Activated B cell treated with CpG ODN at 0.5 μM for 24 hours (primary cell): ENCODE measurements at places on chromosomes 3 and 15. TPM values are rescaled to one million over a fixed set of nuclear protein-coding genes. Genes with fewer than 3 reads are reported as not detected.
A peak's percentile ranks its signal among the peaks of the same experiment; 100 is the strongest.

GRCh38 chr3:152709659-152710058, 125.3 kb upstream of the P2RY1 start:
- H3K36me3 ChIP-seq: no peaks in the 10 kb centered on the region
- no peak overlapping the region for H3K27ac ChIP-seq
- H3K4me1 ChIP-seq: no peaks in the 10 kb centered on the region
- no peak overlapping the region for H3K4me3 ChIP-seq
- H3K27me3 ChIP-seq: peaks cover 5% of the 10 kb centered on the region

- H3K27ac ChIP-seq: no peak overlapping the region
- peaks cover 23% of the 10 kb centered on the region for H3K27me3 ChIP-seq
- H3K36me3 ChIP-seq: no peaks in the 10 kb centered on the region
- H3K4me3 ChIP-seq: no peak overlapping the region
These were observed 254.3 kb downstream of the SHQ1 start for GRCh38 chr3:72593881-72594397.

Gene MYO5C
- total RNA-seq: 2.4 and 3.3 TPM in 2 replicates

- H3K4me3 ChIP-seq: no peak overlapping the region
- no peak for DNase-seq
- no peaks in the 10 kb centered on the region for H3K36me3 ChIP-seq
- no peaks in the 10 kb centered on the region for H3K4me1 ChIP-seq
- peaks cover 5% of the 10 kb centered on the region for H3K27me3 ChIP-seq
These were observed 65.2 kb downstream of the LSM3 start for GRCh38 chr3:14243782-14244181.

GRCh38 chr3:46860017-46860809, 3.0 kb downstream of the MYL3 start:
- no peaks in the 10 kb centered on the region for H3K4me1 ChIP-seq
- no peaks in the 10 kb centered on the region for H3K36me3 ChIP-seq
- H3K4me3 ChIP-seq: no peak overlapping the region
- peaks cover 15% of the 10 kb centered on the region for H3K27me3 ChIP-seq

- no peaks in the 10 kb centered on the region for H3K4me1 ChIP-seq
- H3K27me3 ChIP-seq: peaks cover 10% of the 10 kb centered on the region
- no peaks in the 10 kb centered on the region for H3K36me3 ChIP-seq
- DNase-seq: peak; percentile 29
- H3K4me3 ChIP-seq: no peak overlapping the region
These were observed 43.1 kb upstream of the TOPAZ1 start for GRCh38 chr3:44198284-44199269.

Gene ATP13A4
- 3.4 TPM in 2 replicates for total RNA-seq

Gene FBXW12
- total RNA-seq: not detected in 2 replicates

Gene ZIC1
- not detected in 2 replicates for total RNA-seq

Gene RCN2
- total RNA-seq: 23.8 and 25.0 TPM in 2 replicates

Gene FAM81A
- total RNA-seq: 4.8 and 6.2 TPM in 2 replicates

Gene TGFBR2
- 99.1 and 104 TPM in 2 replicates for total RNA-seq

DNA sequence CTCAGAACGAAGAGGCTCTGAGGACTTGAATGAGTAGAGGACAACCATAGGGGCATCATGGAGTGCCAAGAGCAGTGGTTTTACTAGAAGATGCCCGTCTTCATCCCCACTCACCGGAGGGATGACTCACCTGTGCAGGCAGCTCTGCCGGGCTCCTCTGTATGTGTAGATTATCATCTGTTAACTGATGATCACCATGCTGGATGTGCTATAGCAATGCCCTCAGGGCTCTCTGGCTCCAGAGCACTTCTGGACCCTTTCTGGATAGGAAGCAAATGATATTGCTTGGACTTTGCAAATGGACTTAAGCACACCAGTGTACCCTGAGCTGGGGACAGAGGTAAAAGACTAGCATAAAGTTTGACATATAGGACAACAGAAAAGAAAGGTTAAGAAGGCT, 10.2 kb upstream of the TGFBR2 start:
- peaks cover 36% of the 10 kb centered on the region for H3K4me1 ChIP-seq
- DNase-seq: no peak

DNA sequence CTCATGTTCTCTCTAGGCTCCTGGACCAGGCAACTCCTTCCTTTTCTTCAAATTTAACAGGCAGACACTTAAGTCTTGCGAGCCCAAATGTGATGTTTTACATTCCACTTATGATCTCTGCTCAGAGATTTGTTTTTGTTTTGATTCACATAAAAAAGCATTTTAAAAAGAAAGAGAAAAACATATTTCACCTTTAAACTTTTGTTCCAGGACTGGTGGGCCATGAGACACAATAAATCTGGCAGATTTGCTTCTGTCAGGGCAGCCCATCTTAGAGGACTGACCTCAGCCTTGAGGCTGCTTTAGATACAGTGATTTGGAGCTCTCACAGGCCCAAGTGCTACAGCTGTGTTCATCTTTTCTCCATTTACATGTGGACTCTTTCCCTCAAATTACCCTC, 52.0 kb downstream of the CMSS1 start:
- peaks cover 12% of the 10 kb centered on the region for H3K4me1 ChIP-seq
- peaks cover 2% of the 10 kb centered on the region for H3K36me3 ChIP-seq
- no peak overlapping the region for H3K27ac ChIP-seq
- H3K27me3 ChIP-seq: no peaks in the 10 kb centered on the region

Gene BUB1B
- total RNA-seq: 3.9 and 4.2 TPM in 2 replicates

- peaks cover 76% of the 10 kb centered on the region for H3K4me1 ChIP-seq
- peak overlapping the region; percentile 54 for H3K4me3 ChIP-seq
- no peaks in the 10 kb centered on the region for H3K27me3 ChIP-seq
- H3K36me3 ChIP-seq: peaks cover 44% of the 10 kb centered on the region
These were observed 39.3 kb downstream of the KLHL6 start for GRCh38 chr3:183515968-183516851.

- peak overlapping the region; percentile 59 for H3K27ac ChIP-seq
- H3K4me3 ChIP-seq: no peak overlapping the region
- peaks cover 29% of the 10 kb centered on the region for H3K36me3 ChIP-seq
- no peaks in the 10 kb centered on the region for H3K27me3 ChIP-seq
- DNase-seq: no peak
These were observed 45.1 kb downstream of the KPNA1 start for GRCh38 chr3:122469659-122470058.

- peaks cover 27% of the 10 kb centered on the region for H3K36me3 ChIP-seq
- H3K4me1 ChIP-seq: peaks cover 3% of the 10 kb centered on the region
- no peak overlapping the region for H3K27ac ChIP-seq
- H3K4me3 ChIP-seq: no peak overlapping the region
These were observed 17.6 kb downstream of the ACAD11 start for GRCh38 chr3:132641837-132642538.

DNA sequence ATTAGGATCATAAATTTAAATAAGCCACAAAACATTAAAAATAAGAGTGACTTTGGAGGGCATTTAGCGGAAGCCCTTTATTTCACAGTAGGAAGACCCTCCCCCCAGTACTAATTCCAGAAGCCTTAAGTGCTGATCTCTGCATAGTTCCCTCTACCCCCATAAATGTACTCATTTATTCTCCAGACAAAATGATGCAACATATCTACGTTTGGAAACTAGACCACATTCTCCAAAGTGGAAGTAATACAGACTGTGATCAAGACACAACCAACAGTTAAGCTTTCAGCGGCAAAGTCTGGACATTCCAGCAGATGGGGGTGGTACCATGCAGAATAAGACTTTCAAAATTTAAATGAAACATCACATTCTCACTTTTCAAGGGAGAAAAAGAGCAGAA, 44.8 kb upstream of the RPS17 start:
- no peaks in the 10 kb centered on the region for H3K36me3 ChIP-seq
- peaks cover 24% of the 10 kb centered on the region for H3K27me3 ChIP-seq
- no peaks in the 10 kb centered on the region for H3K4me1 ChIP-seq
- no peak overlapping the region for H3K27ac ChIP-seq
